Activated CD8-positive, alpha-beta memory T cell treated with anti-CD3 and anti-CD28 coated beads, Interleukin-2, amount 50 U/mL, for 48 hours (primary cell): ENCODE measurements at places on chromosomes 3 and 15.

GRCh38 chr3:150912501-150912900 is 7.3 kb upstream of the MINDY4B start:
- DNase-seq, result no peak

GRCh38 chr3:124263168-124263567 is 271.2 kb upstream of the ROPN1 start:
- no peak for DNase-seq

DNA sequence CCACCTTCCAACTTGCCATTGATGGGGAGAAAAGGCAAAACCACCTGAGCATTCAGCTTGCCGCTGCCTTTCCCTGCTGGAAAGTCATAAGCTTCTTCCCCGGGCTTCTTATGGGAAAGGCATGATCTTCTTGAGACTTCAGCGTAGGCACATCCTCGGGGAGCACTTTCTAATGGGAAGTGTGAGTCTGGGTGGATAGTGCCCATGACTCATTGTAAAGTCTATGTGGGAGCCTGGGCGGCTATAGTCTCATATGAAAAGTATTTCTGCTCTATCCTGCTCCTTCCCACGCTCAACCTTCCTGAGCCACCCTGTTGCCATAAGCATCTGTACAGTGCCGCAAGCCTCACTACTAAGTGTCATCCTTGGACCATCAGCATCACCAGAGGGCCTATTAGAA is 309.9 kb upstream of the THBS1 start:
- DNase-seq, result no peak

DNA sequence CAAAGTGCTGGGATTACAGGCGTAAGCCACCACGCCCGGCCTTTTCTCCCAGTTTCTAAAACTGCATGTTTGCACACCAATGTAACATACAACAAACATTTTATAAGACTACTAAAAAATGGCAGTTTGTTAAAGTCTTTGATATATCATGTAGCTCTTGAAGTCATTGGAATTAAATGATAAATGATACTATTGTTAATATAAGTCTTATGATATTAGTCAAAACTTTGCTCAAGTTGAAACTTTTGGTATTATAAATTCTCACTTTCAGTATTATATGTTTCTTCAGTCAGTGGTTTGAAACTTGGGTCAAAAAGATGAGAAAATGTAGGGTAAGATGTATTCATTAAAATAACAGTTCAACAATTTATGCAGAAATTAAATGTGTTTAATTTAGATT is 117.6 kb upstream of the TBL1XR1 start:
- DNase-seq, result no peak

- no peak for DNase-seq
These were observed 328.4 kb upstream of the DPH6 start for GRCh38 chr15:35874260-35874905.

DNA sequence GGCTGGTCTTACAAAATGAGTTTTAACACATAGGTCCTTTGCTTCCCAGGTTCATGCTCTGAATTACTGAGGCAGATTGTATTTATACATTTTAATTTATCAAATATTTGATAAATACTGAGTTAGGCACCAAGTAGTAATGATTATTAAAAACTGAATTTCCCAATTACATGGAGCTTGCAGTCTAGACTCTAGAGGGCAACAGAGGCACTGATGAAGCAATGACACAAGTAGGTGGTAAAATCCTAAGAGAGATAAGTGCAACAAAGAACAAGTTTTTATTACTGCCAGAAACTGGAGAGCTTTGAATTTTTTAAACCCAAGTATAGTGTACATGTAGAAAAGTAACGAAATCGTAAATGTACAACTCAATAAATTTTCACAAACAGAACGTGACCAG is 406.2 kb upstream of the RARB start:
- no peak for DNase-seq

- DNase-seq, result no peak
These were observed 103.0 kb upstream of the TGFBR2 start for GRCh38 chr3:30503446-30503845.

- no peak for DNase-seq
These were observed 4.1 kb upstream of the COX17 start for GRCh38 chr3:119681279-119681678.

DNA sequence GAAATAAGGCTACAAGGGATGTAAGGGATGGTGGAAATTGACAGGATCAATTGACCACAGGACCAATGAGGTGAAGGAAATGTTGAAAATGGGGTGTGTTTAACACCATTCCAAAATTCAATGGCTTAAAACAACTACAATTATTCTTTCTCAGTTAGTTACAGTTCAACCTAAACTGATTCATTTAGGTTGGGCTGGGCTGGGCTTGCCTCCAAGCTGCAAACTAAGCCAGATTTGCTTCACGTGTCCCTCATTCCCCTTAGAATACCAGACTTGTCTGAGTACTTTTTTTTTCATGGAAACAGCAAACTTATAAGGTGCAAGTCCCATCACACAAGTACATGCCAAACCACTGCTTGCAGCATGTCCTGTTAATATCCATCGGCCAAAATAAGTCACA is 280.1 kb downstream of the NEK10 start:
- no peak for DNase-seq

DNA sequence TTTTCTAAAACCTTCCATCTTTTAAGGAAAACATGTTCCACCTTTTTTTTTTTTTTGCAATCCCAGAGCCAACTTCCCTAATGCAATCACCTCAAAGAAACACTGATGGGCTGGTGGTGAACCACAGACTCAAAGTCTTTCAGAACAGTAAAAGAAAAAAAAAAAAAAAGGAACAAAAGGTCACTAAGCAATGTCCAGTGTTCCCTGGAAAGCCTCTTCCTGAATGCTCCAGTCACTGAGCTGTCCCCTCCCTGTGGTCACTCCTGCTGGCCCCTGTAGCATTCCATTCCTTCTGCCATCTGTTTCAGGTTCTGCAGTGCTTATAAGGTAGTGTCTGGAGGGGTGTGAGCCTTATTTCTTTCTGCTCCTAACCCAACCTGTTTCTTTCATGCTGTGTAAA is 53.3 kb downstream of the AAGAB start:
- no peak for DNase-seq

DNA sequence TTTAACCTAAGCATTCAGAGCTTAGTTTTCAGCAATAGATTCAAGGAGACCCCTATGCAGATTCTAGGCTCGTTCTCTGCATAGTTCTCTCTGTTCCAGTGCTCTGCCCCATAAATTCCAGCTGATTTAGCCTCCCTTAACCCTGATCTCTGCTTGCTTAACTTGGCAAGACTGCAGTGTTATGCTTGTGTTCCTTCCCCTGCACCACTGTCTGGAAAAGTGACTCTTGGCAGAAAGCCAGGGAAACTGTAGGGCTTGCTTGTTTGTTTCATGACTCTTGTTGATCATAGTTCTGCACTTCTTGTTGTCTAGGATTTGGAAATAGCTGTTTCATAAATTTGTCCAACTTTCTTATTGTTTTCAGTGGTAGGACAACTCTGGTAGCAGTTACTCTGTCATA is 40.1 kb downstream of the ANAPC13 start:
- DNase-seq, result no peak

DNA sequence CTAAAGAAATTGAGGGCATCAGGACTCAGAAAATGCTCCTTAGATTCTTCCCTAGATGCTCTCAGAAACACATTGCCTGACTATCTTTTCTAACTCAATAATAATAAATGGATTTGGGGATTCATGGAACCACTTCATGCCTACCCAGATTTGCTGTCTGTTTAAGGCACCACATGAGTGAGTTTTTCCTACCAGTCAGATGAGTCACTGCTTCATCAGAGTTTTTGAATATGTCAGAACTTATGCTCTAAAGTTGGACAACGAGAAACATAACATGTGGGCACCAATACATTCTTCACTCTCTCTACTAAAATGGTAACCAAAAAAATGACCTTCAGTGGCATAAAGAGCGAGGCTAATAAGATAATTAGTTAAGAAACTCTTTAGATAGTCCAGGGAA is 1135.1 kb downstream of the TUSC7 start:
- no peak for DNase-seq

DNA sequence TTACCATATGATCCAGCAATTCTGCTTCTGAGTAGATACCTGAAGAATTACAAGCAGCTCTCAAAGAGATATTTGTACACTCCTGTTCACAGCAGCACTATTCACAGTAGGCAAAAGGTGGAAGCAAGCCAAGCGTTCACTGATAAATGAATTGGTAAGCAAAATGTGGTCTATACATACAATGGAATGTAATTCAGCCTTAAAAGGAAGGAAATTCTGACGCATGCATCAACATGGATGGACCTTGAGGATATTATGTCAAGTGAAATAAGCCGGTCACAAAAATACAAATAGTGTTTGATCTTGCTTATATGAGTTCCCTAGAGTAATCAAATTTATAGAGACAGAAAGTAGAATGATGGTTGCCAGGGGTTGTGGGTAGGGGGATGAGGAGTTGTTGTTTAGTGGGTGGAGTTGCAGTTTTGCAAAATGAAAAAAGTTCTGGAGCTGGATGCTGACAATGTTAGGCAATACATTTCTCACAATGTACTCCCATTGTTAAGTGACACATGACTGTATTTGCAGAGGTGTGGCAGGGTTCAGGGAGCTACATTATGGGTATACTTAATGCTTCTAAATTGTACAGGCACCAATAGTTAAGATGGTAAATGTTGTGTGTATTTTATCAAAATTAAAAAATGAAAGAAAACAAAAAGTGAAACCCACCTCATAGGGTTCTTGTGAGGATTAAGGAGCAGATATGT is 26.7 kb downstream of the SLC6A1 start:
- DNase-seq, result no peak

- no peak for DNase-seq
These were observed 48.6 kb downstream of the SLC12A8 start for GRCh38 chr3:125163739-125164601.

DNA sequence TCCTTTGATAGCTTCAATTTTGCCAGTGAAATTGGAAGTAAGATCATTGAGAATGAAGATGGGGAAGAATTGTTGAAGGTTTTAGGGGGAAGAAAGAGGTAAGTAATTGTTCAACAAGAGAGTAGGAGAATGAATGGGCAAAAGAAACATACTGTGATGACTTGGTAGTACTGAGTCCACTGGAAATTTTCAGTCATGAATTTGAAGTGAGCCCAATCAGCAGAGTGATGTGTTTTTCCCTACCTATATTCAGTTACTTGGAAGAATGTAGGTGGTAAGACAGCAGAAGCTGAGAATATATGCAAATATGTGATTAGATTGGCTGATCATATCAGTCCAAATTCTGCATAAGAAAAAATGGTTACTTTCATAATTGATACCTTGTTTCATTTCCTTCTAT is 569.6 kb downstream of the AGBL1 start:
- DNase-seq, result no peak

- DNase-seq, result no peak
These were observed 181.1 kb downstream of the SOX2 start for GRCh38 chr3:181892848-181893247.

DNA sequence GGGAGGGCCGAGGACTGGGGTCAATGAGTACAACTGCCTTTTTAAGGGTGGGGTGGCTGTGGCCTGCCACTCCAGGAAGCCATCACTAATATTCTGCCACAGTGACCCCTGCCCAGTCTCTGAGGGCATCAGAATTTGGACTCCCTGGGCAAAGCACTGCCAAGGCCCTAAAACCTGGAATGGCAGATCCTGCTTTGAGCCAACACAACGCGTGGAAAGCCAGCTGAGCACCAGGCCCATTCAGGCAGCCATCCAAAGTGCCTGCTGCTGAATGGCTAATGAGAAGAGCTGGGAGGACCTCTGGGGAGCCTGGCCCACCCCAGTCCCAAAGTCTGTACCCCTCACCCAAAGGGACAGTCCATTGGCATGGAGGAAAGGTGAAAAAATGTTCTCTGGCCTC is 5.0 kb downstream of the TWF2 start:
- no peak for DNase-seq

GRCh38 chr3:153666991-153667740 is 454.0 kb upstream of the ARHGEF26 start:
- no peak for DNase-seq

DNA sequence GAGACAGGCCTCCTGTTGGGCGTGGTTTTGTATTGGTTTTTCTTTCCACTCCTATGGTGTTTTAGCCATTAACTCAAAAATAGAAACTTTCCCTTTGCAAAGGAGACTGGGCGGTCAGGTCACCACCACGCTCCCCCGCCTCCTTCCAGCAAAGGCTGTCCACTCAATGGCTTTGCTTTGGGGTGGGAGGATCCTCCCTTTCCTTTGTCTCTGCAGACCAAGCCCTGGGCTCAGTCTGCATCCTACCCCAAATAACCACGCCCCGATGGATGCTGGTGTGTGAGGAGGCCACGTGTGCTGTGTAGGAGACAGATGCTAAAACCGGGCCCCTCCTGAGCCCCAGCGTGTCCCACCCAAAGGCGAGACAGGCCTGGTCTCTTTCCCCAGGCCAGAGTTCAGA is 68.5 kb downstream of the GRIP2 start:
- DNase-seq, result no peak

- no peak for DNase-seq
These were observed 492.5 kb upstream of the TGFBR2 start for GRCh38 chr3:30113906-30114305.

- DNase-seq, result no peak
These were observed 60.9 kb upstream of the HERC1 start for GRCh38 chr15:63894662-63894949.

DNA sequence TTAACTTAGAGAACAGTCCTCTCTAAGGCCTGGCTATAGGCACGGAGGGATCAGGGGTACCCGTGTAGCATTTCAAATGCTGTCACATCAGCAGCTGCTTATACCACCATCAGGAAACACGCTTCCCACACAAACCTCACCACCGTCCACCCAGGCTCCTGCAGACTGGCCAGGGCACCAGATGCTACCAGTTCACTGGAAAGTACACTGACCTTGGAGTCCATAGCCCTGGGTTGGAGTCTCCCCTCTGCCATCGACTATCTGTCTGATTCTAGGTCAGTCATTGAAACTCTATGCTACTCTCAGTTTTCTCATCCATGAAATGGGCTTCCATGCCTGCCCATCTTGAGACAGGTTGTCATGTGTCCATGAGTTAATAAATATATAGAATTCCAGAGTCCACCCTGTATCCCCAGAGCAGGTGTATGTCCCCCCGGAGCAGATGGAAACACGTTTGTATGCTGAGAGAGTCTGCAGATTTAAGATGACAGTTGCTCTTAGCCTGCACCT is 156.0 kb upstream of the SMAD3 start:
- no peak for DNase-seq

DNA sequence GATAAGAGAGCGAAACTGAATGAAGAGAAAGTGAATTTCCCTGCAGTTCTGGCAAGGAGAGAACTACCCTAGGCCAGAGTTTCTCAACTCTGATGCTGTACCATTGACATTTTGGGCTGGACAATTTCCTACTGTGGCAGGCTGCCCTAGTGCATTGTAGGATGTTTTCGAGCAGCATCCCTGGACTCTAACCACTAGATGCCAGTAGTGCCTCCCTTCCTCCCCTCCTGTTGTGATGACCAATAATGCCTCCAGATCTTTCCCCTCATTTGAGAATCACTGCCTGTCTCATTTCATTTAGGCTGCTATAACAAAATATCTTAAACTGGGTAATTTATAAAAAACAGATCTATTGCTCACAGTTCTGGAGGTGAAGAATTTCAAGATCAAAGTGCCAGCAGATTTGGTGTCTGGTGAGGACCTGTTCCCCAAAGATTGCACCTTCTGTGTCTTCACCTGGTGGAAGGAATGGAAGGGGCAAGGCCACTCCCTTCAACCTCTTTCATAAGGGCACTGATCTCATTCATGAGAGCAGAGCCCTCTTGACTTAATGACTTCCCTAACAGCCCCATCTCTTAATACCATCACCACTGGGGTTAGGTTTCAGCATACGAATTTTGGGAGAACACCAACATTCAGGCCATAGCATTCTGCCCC is 188.9 kb upstream of the MEIS2 start:
- no peak for DNase-seq
